ENCODE measurements at places on chromosomes 11 and 22.

GRCh38 chr11:103901656-103902055 is 134.8 kb upstream of the DDI1 start:
- no peak for DNase-seq

DNA sequence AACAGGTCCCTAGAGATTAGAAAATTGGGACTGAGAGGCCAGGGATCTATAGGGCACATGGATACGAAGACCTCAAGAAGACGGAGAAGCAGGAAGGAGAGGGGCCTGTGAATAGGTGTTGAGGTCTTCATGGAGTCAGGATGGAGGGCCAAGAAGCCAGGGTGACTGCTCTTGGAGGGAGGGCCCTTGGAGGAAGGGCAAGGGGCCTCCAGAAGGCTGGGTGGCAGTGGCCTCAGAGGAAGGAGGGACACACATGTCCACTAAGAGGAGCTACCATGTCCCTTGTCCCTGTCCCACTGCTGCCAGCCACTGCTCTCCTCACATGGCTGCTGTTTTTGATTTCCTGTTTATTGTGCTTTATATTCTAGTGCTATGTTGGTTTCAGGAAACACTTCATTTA is 589.5 kb upstream of the B3GAT1 start:
- DNase-seq, result no peak

DNA sequence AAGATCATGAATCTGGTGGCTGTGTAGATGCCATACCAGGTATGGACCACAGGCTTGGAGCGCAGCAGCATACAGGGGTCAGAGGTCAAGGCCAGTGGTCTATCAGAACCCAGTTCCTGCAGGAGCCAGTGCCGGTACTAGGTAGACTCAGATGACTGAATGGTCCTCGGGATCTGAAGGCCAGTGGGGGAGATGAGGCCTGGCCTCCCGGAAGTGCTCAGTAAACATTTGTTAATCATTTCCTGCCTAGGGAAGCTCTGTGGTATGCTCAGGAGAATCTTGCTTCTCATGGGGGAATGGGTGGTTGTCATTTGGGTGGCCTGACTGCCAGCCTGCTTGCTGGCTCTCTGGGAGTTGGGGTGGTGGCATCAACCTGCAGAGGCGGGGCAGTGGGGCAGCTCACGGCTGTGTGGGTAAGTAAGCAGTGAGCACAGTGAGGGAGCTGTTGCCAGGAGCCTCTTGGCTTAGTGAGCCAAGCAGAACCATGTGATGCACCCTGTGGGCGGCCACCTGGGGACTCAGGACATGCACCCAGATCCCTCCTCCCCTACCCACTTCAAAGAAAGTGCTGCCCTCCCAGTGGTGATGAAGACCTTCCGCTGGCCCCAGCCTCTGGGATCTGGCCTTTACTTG is 33.0 kb downstream of the PTPRJ start:
- DNase-seq, result no peak

DNA sequence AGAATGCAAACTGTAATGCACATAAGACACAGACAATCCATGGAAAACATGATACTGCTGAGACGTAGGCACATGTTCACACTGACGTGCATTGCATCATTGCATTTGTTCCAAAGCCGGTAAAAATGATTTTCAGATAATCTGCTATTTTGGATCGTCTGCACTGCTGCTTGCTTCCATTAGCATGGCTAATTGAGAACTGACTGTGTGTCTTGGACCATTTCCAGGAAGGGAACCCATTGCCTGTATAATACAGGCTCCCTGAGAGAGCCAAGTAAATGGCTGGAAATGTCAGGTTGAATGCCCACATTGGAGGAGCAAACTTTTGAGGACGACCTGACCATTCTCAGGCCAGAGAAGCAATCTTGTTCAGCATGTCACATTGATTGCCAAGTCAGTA is 304.8 kb downstream of the ST3GAL4 start:
- no peak for DNase-seq

DNA sequence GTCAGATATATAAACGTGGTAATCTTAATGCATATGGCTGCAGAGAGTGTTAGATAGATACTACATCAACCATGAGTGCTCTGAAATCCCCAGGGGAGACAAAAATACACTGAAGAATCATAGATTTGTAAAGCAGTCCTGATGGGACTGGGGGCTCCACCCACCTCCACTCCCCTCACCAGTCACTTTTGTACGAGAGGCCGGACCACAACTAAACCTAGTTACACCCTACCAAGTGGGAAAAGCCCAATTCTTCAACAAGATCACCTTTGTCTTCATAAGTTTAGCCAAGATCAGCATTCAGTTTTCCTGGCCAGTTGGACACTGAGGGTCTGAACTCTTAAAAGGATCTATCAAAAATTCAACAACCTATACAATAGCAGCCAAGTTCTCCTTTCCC is 1.5 kb downstream of the SF1 start:
- no peak for DNase-seq

GRCh38 chr11:93587858-93588581 is 44.8 kb upstream of the SMCO4 start:
- DNase-seq, result no peak

DNA sequence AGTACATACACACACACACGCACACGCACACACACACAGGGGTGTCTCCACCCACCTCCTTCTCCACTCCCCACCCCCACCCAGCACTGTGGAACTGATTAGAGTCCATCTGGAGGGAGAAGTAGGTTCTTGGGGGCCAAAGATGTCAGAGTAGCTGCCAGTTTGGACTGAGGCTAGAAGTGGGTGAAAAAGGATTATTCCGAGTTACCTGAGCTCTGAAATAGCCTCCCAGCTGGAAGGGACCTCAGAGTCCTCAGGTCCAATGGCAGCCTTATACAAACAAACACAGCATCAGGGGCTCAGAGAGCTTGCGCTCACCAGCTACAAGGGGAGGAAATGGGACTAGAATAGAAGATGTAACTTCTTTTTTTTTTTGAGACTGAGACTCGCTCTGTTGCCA is 20.8 kb downstream of the IL10RA start:
- DNase-seq, result no peak

- no peak for DNase-seq
Observed at GRCh38 chr11:77542296-77542695, 47.5 kb upstream of the AQP11 start.

GRCh38 chr22:43953988-43954785 is 1.1 kb upstream of the SAMM50 start:
- DNase-seq, result no peak

- no peak for DNase-seq
Observed at GRCh38 chr22:46038516-46039430, 61.8 kb upstream of the WNT7B start.

- no peak for DNase-seq
Observed at GRCh38 chr22:27752771-27753170, 48.8 kb downstream of the MN1 start.

- no peak for DNase-seq
Observed at GRCh38 chr11:15342163-15342562, 227.4 kb downstream of the INSC start.

- no peak for DNase-seq
Observed at GRCh38 chr11:104259121-104259610, 95.2 kb upstream of the PDGFD start.

- no peak for DNase-seq
Observed at GRCh38 chr11:119626871-119627270, 102.1 kb downstream of the NECTIN1 start.

DNA sequence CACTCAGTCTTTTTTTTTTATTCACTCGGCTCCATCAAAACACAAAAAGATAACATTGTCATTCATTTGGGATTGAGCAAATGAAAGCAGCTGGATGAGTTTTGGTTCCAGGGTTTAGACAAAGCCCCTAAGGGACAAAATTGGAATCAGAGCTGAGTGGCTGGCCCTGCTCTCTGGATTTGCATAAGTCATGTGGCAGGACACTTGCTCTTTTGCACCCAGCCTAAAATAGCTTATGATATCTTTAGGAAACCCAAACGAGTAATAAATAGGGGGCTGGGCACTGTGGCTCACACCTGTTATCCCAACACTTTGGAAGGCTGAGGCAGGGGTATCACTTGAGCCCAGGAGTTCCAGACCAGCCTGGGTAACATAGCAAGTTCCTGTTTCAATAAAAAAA is 11.0 kb upstream of the TMEM121B start:
- no peak for DNase-seq

GRCh38 chr11:68854273-68854958 is 12.7 kb upstream of the CPT1A start:
- no peak for DNase-seq

DNA sequence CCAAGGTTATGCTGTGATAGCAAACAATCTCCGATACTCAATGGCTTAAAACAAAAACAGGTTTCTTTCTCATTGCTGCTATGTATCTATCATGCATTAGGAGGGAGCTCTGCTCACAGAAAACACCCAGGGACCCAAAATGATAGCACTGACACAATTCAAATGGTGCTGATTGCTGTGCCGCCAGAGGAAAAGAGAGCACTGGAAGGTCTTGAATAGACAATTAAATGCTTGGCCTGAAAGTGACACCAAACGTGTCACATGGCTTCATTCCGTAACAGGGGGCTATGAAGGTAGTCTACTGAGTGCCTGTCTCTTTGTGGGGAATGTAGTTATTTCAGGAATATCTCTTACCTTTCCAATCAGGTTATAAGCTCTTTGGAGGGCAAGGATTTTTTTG is 94.2 kb downstream of the FAR1 start:
- no peak for DNase-seq

- no peak for DNase-seq
Observed at GRCh38 chr22:31491218-31491962, 1.7 kb upstream of the EIF4ENIF1 start.

GRCh38 chr11:45879803-45880686 is 5.4 kb upstream of the MAPK8IP1 start:
- DNase-seq, result no peak

GRCh38 chr11:79082907-79083306 is 357.9 kb downstream of the TENM4 start:
- DNase-seq, result no peak

DNA sequence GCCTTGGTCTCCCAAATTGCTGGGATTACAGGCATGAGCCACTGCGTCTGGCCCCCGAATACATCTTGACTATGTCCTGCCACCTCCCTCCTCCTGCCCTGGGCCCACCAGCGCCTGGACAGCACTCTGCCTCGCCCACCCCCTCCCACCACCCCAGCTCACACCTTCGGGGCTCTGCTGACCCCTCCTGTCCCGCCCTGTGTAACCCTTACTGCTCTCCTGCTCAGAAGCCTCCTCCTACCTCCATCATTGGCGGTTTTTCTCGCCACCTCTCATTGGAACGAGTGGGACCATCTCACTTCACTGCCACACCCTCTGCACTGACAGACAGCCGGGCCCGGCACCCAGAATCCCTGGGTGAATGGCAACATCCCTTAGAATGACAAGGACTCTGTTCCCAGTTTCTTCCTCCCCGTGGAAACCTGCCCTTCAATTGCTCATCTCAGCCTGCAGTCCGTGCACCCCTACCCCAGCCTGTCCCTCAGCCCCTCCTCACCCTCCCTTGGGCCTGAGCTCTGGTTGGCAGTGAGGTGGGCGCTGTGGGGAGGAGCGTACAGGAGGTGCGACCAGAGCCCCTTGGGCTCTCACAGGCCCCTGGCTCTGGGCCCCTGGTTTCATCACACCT is 32.2 kb downstream of the LRRC74B start:
- no peak for DNase-seq

DNA sequence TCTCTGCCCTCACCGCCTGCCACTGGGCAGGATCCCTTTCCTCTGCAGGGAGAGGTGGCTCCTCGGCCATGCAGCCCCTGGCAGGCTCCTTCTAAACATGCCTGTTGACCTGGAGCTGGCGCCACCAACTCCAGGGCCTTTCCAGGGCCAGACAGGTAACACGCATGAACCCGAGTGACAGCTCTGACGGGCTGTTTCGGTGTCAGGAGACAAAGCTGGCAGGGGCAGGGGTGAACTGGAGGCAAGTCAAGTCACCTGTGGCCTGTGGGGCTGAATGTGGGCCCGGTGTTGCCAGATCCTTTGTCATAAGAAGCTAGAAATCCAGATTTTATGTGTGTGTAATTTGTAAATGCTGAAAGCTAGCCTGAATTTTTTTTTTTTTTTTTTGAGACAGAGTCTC is 11.3 kb downstream of the C22orf23 start:
- no peak for DNase-seq

GRCh38 chr11:9787981-9788521 is 124.2 kb downstream of the SWAP70 start:
- DNase-seq, result no peak

DNA sequence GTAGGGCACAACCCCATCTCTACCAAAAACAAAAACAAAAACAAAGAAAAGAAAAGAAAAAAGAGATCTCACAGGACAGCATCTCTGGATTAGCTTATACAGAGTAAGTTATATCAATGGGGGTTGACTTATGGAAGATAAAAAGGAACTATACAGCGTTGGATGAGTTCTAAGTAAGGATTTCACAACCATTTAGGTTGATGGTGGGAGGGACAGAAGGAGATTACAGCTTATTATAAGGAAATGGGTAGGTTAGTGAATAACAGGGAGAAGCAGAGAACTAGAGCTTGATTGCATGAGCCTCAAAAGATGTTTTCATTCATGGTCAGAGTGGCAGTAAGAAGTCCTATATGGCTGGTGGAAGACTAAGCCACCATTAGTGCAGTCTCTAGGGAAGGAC is 60.3 kb downstream of the CECR2 start:
- no peak for DNase-seq

DNA sequence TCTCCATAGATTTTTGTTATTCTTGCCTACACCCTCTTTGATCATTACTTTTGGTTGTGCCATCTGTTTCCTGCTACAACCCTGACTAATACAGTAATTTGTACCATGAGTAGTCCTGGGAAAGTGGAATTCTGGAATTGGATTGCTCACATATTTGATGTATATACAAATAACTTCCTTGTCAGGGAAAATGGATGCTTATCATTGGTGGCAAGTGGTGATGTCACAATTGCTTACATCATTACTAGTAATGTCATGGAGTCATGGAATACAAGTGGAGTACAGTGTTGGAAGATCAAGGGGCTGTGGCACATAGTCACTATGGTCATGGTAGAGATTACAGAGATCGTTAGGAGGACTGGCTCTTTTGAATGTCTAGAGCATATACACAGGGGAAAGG is 24.4 kb downstream of the AASDHPPT start:
- DNase-seq, result no peak

GRCh38 chr22:36544107-36544620 is 15.2 kb upstream of the EIF3D start:
- DNase-seq, result no peak

- no peak for DNase-seq
Observed at GRCh38 chr11:67345920-67346819, 7.2 kb downstream of the POLD4 start.

DNA sequence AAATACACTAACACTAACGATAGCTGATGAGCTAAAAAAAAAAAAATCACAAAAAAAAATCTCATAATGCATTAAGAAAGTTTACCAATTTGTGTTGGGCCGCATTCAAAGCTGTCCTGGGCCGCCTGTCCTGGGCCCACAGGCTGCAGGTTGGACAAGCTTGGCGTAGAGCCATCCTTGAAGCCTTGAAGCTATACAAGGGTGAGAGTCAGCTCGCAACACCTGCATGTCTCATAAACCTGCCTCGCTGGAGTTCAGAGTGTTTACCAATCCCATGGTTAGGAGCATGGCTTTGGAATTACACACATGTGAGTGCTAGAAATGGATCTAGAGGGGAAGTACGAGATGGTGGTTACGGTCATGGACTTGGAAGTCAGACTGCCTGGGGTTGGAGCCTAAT is 453.7 kb downstream of the INSC start:
- DNase-seq, result no peak

All from effector CD8-positive, alpha-beta T cell (primary cell).